ENCODE measurements at places on chromosomes 6 and 20.

- DNase-seq: no peak
Measured at GRCh38 chr6:51818520-51819022, 268.8 kb downstream of the PKHD1 start.

DNA sequence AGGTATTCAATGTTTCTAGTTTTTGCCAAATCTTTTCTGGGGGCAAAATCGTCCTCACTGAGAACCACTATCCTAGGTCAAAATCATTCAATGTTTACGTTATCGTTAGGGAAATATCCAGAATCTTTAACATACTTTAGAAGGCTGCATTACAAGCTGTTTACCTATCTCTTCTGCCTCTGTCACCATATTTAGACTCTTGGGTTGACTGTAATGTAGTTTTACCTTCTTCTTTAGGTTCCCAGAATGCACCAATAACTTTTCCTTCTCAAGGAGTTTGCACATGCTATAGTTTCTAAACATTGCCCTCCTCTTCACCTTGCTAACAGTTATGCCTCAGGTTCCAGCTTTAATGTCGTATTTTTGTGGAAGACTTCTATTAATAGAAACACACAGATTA is 1185.5 kb upstream of the ADGRB3 start:
- no peak for DNase-seq

DNA sequence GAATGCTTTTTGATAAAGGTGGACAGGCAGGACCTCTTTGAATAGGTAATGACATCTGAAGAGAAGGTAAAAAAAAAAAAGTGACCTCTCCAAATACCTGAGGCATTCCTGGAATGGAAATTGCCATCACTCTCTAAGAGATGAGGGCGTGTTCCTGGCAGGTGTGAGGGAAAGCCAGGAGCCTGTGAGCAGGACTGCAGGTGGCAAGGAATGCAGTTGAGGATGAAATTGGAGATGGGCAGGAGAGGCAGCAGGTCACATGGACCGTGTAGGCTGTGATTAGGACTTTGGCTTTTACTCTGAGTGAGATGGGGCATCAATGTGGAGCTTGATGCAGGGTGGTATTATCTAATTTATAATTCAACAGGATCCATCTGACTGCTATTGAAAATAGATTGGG is 227.4 kb downstream of the LRFN2 start:
- no peak for DNase-seq

DNA sequence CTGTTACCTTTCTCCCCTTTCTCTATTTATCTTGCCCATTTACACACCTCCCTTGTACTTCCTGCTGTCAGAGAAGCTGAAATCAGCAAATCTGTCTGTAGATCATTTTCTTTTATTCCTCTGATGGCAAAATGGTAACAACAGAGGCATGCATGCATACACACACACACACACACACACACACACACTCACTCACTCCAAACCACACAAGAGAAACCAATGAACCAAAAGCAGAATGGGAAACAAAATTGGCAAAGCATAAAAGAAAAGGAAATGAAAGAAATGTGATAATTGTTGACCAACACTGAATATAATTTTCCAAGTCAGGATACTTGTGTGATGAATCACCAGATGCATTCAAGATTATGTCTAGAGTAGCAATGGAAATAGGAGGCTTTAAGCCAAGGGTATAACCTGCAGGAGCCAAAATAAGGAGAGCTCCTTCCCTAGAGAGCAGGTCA is 172.4 kb downstream of the PLCB4 start:
- DNase-seq: no peak

- DNase-seq: no peak
Measured at GRCh38 chr6:329888-330691, 37.8 kb downstream of the DUSP22 start.

DNA sequence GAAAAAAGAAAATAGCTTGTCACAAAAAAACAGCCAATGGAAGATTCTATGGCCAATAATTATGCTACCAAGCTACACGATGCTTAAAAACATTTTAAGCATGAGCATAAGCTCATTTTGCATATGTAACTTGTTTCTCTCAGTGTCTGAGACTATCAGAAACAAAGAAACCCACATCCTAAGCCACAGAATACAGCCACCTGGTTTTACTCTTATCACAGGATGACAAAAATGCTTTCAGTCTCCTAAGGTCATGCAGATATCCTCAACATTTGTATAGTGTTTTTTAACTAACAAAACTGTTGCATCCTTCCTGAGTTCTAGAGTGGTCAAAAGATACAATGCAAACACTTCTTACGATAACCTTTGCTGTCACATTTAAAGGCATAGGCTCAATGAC is 172.1 kb upstream of the RUNX2 start:
- no peak for DNase-seq

- DNase-seq: no peak
Measured at GRCh38 chr20:13139459-13140150, 81.5 kb upstream of the ISM1 start.

DNA sequence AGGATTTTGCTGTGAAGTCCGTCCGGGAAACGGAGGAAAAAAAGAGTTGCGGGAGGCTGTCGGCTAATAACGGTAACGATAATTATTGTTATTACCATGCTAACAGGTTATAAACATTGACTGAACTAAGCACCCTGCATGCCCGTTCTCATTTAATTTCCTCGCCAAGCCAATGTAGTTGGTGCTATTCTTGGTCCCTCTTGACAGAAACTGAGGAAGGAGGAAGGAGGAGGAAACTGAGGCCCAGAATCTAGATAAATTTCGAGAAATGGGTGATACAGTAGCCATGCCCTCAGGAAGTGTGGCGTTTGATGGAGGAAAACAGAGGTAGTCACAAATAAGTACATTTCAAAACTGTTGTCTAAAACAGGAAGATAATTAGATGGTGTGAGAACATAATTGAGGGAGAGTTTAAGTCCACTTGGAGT is 474 bp downstream of the TPX2 start:
- DNase-seq: no peak

DNA sequence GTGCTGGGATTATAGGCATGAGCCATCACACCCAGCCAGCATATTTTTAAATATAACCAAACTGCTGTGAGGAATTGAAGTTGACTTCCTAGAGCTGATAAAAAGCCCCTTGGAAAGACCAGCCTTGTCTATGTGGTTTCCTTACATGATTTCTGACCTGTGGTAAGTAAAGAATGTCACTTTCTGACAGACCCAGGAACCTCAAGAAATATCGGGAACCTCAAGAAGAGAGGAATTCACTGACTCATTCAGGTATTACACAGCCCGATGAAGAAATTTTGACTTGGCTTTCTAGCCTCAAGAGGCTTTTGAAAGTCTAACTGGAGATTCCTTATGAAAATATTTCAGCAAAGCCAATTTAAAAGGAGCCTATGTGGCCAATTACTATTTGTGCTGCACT is 71.8 kb downstream of the FOXF2 start:
- DNase-seq: no peak

DNA sequence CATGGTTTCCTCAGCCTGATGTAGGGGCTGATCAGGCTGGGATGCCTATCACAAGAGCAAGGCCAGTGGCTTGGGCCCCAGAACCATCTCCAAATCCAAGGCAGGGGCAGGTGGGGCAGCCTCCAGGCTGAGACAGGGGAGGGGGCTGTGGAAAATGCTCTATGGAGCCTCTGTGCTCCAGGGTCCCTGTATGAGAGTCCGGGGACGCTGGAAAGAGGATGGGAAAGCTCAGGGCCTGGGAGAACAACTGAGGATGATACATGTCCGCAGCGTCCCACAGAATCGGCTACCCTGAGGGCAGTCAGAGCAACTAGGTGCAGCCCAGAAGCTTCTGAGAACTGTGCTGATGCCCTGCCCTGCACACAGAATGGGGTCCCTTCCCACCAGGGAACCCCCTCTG is 43.4 kb downstream of the CPXM1 start:
- DNase-seq: no peak

DNA sequence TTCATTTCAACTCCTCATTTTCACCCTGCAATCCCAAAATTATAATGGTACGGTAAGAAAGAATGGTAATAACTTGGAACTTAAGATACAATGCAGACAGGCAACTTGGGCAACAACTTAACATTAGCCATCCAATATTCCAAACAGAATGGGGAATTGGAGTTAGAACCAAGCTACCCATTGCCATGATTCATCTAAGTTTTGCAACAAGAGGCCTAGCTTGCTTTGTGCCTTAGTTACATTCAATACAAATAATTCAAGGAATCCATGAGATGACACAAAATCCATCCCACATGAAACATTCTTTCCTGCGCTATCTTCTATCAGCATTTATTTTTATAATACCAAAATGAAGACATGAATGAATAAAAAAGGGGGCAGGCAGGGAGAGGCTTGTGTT is 28.4 kb downstream of the DCDC2 start:
- DNase-seq: no peak

GRCh38 chr6:36999061-36999750 is 6.2 kb upstream of the FGD2 start:
- DNase-seq: no peak

DNA sequence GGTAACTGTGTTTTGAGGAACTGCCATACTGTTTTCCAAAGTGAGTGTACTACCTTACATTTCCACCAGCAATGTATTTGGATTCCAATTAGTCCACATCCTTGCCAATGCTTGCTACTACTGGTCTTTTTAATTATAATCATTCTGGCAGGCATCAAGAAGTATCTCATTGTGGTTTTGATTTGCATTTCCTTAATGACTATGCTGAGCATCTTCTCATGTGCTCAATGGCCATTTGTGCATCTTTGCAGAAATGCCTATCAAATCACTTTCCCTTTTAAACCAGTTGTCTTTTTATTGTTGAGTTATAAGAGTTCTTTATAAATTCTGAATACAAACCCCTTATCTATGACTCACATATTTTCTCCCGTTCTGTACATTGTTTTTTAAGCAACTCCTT is 75.9 kb downstream of the ATG5 start:
- no peak for DNase-seq

- no peak for DNase-seq
Measured at GRCh38 chr6:12844284-12845223, 128.0 kb downstream of the PHACTR1 start.

DNA sequence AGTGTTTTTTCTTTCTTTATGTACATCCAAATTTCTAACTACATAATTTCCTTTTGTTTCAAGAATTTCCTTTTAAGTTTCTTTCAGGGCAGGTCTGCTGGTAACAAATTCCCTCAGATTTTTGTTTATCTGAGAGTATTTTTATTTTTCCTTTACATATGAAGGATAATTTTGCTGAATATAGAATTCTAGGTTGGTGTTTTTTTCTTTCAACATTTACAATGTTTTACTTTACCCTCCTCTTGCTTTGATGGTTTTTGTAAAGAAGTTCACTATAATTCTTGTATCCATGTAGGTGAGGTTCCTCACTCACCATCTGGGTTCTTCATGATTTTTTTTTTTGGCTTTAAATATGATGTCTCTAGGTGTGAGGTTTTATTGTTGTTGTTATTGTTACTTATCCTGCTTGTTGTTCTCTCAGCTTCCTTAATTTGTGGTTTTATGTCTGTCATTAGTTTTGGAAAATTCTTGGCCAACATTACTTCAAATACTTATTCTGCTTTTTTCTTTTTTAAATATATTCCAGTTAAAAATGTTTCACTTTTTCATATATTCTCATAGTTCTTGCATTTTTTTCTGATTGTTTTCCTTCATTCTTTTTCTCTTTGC is 580.1 kb upstream of the CITED2 start:
- DNase-seq: no peak

- no peak for DNase-seq
Measured at GRCh38 chr6:37607944-37608343, 89.7 kb downstream of the MDGA1 start.

- no peak for DNase-seq
Measured at GRCh38 chr6:10613723-10614122, 80.7 kb downstream of the C6orf52 start.

DNA sequence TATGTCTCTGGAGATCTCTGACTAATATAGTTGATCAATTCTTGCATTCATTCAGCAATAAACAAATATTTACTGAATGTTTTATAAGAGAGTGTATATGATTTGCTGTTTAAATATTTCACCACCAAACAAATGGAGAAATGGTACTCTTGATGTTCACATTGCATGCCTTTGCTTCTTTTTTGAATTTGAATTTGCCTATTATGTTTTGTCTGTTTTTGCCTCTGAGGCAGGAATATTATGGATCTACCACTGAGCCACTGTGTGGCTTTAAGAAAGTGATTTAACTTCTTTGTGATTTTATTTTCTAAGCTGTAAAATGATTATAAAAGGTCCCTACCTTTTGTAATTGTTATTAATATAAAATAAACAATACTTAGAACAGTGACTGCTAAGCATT is 345.0 kb downstream of the DOK5 start:
- DNase-seq: no peak

DNA sequence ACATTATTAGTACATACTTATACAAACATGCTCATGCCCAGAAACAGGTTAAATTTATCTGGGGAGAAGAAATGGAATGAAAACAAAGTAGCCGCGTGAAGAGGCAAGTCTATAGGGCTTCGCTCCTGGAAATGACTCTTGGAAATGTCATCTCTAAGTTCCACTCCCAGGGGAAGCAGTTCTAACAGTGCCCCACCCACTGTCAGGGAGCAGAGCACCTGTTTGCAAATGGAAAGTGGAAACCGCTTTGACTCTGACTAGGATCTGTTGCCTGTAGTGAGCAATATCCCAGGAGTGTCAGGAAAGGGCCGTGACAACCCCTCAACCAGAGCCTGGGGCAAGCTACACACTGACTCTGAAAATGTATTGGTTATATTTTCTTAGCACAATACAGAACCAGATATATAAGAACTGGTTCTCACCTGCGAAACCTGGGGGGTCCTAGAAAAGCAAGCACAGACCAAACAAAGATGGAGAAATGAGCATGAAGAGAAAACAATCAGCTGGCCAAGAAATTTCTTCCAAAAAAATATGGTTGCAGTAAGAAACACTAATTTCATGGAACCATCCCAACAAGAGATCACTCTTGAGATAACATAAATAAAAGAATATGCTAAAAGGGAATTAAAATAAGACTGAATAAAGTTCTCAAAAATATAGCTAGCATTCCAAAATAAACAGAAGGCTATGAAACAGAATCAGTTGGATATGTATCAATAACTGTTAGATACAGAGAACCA is 47.5 kb upstream of the CRISP1 start:
- no peak for DNase-seq

Data from activated naive CD4-positive, alpha-beta T cell treated with anti-CD3 and anti-CD28 coated beads, Interleukin-2, amount 50 U/mL, for 72 hours (primary cell).